ENCODE measurements at places on chromosomes 2 and 18. TPM values are rescaled to one million over a fixed set of nuclear protein-coding genes. Genes with fewer than 3 reads are reported as not detected.

The CYP27C1 gene
- total RNA-seq = not detected

The PCARE gene
- not detected for total RNA-seq

The GPR17 gene
- total RNA-seq = not detected

The TRIM43 gene
- not detected for total RNA-seq

The TMEM17 gene
- 1.5 TPM for total RNA-seq

The STAT4 gene
- total RNA-seq = 0.13 TPM
